PC-9 (cell line): ENCODE measurements at places on chromosomes 6 and 20. TPM values are rescaled to one million over a fixed set of nuclear protein-coding genes. Genes with fewer than 3 reads are reported as not detected.

- H3K4me1 ChIP-seq, result peaks cover 28% of the 10 kb centered on the region
- H3K4me3 ChIP-seq, result no peak overlapping the region
- no peaks in the 10 kb centered on the region for H3K36me3 ChIP-seq
Measured at GRCh38 chr20:33526769-33527168, 36.9 kb downstream of the CBFA2T2 start.

DNA sequence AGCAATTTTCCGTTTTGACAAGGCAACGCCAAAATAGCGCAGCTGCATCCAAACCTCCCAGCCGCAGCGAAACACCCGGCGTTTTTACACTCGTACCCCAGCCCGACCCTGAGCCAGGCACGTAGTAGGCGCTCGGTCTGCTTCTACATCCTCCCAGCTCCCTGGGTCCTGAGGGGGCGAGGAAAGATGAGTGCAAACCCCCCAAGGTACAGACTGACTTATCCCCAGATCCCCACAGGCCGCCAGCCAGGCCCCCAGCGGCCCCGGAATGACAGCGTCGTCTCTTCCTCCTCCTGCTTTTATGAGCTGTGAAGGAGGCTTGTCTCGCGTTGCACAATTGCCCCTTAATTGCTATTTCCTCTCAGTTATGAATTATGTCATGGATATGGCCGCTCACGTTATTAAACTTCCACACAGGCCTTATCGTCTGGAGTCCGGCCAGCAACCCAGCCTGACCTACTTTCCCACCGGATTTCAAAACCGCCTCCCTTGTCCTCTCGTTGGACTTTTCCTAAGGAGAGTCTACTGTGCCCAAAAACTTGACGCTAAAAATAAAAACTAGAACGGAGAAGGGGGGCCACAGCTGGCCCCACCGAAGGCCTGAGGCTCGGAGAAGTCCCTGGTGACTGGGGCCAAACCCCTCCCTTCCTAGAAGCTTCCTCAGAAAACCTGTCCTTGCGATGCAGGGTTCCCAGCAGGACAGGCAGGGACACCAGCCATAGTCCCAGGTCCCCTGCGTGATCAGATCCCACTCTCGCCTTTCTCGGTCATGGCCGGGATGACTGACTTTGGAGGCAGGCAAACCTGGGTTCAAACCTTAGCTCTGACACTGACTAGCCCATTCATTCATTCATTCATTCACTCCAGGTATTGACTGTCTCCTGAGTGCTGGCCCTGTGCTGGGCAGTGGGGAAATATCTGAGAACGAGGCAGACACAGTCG lies 130.9 kb upstream of the PTPN1 start:
- H3K4me1 ChIP-seq, result peaks cover 47% of the 10 kb centered on the region
- no peak overlapping the region for H3K27ac ChIP-seq
- H3K36me3 ChIP-seq, result no peaks in the 10 kb centered on the region

- H3K4me1 ChIP-seq, result no peaks in the 10 kb centered on the region
- H3K36me3 ChIP-seq, result no peaks in the 10 kb centered on the region
- no peak for DNase-seq
- no peak overlapping the region for H3K27ac ChIP-seq
- H3K4me3 ChIP-seq, result no peak overlapping the region
- peaks cover 99% of the 10 kb centered on the region for H3K27me3 ChIP-seq
Measured at GRCh38 chr20:57579898-57580447, 19.1 kb downstream of the PCK1 start.

DNA sequence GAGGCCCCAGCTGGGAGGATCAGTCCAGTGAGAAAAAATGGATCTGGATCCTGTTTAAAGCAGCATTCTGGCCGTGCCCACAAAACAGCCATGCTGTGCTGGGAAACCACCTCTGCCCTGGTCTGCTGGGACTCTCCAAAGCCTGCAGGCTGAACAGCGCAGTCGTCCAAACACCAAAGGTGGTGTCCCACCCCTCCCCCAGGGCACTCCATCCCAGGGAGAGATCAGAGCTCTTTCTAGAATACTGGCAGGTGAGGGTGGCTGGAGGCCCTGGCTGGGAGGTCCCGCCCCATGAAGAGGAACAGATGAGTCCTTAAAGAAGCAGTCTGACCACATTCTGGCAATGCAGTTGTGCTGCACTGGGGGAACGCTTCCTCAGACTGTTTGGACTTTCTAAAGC lies 84.6 kb downstream of the MRAP2 start:
- no peak for DNase-seq
- H3K27me3 ChIP-seq, result no peaks in the 10 kb centered on the region
- no peaks in the 10 kb centered on the region for H3K36me3 ChIP-seq
- H3K4me3 ChIP-seq, result no peak overlapping the region
- H3K4me1 ChIP-seq, result no peaks in the 10 kb centered on the region
- no peak overlapping the region for H3K27ac ChIP-seq

- no peak for DNase-seq
- H3K4me3 ChIP-seq, result no peak overlapping the region
- H3K27ac ChIP-seq, result no peak overlapping the region
- no peaks in the 10 kb centered on the region for H3K4me1 ChIP-seq
Measured at GRCh38 chr6:110731196-110731595, 84.1 kb downstream of the CDK19 start.

DNA sequence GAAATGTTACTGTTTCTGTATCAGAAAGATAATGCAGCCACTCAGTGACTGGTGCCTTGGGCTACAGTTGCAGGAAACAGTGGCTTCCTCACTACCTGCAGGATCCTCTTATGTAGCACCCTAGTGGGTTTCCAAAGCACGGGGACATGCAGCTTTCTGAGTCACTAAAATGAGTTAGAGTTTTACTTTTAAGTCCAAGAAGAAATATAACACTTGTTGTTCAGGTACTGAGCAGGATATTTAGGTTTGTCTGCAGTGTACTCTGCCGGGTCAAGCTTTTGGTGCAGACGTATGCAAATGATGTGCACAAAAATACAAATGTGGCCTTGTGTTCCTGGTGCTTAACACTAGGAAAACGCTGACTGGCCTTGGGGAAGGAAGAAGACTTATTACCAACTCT lies 22.0 kb downstream of the ACSS1 start:
- no peaks in the 10 kb centered on the region for H3K27me3 ChIP-seq
- no peak for DNase-seq
- H3K4me1 ChIP-seq, result peaks cover 11% of the 10 kb centered on the region; the same call in 1 of the 2 replicates
- no peak overlapping the region for H3K4me3 ChIP-seq

DNA sequence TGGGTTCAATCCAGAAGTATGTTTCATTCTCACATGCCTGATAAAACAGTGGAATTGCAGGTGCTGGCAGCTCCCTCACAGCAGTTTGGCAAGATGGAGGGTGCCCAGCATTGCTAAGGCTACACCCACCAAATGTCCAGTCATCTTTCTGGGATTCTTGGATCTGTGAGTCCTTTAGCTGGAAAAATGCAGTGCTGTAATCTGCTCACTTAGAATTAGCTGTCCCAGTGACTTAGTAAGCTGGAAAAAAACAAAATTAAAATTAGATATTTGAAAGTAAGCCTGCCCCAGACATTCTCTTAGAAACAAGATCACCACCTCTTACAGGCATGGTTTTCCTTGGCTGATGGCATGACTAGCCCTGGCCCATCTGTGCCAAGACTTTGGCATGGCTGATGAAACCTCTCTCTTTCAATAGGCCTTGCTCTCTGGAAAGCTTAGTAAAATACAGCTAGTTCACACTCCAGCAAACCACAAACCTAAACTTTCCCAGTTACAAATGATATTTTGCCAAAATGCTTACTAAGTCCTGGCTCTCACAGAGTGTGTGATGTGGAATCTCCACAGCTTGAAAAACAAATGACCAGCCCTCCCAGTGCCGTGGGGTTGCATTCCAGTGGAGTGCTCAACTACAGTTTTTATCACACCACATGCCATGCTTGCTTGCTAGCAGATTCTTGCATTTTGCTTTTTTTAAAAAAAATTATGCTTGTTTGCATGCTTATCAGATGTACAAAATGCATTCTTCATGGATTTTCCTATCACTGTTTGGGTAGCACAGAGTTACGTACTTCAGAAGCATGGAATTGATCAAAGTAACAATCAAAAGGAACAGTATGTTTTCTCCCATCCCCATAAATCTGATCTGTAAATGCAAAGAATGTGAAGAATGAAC lies 261.5 kb downstream of the EYA4 start:
- H3K36me3 ChIP-seq, result no peaks in the 10 kb centered on the region
- H3K4me3 ChIP-seq, result no peak overlapping the region
- H3K27ac ChIP-seq, result no peak overlapping the region
- DNase-seq, result peak; percentile 8

- no peaks in the 10 kb centered on the region for H3K27me3 ChIP-seq
- no peaks in the 10 kb centered on the region for H3K36me3 ChIP-seq
- H3K4me1 ChIP-seq, result peaks cover 28% of the 10 kb centered on the region
- no peak overlapping the region for H3K4me3 ChIP-seq
Measured at GRCh38 chr20:48489046-48489463, 338.7 kb downstream of the PREX1 start.

GRCh38 chr6:119312875-119313338 lies 36.7 kb downstream of the MAN1A1 start:
- no peaks in the 10 kb centered on the region for H3K27me3 ChIP-seq
- no peak overlapping the region for H3K27ac ChIP-seq
- no peak for DNase-seq

Gene GABRR2
- total RNA-seq, result 0.52 TPM in 1 of 2 replicates, not detected in the other

Gene BPIFB4
- total RNA-seq, result not detected in 2 replicates

Gene ECT2L
- total RNA-seq, result not detected in 2 replicates

Gene XRN2
- 70.4 and 78.3 TPM in 2 replicates for total RNA-seq

DNA sequence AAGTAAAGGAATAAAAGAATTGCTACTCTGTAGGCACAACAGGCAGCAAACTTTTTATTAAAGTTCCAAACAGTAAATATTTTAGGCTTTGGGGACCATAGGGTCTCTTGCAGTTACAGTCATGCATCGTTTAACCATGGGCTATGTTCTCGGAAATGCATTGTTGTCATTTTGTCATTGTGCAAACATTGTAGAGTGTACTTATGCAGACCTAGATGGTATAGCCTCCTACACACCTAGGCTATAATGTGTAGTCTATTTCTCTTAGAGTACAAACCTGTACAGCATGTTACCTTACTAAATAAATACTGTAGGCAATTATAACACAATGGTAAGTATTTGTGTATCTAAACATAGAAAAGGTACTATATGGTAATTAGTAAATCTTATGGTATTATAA lies 54.7 kb downstream of the CDS2 start:
- DNase-seq, result no peak
- H3K27me3 ChIP-seq, result no peaks in the 10 kb centered on the region
- H3K4me3 ChIP-seq, result no peak overlapping the region
- H3K27ac ChIP-seq, result no peak overlapping the region
- peaks cover 10% of the 10 kb centered on the region; the same call in 1 of the 2 replicates for H3K36me3 ChIP-seq
- no peaks in the 10 kb centered on the region for H3K4me1 ChIP-seq

Gene UBD
- total RNA-seq, result not detected in 2 replicates

Gene MUC22
- not detected in 2 replicates for total RNA-seq

Gene MUCL3
- not detected in 2 replicates for total RNA-seq

DNA sequence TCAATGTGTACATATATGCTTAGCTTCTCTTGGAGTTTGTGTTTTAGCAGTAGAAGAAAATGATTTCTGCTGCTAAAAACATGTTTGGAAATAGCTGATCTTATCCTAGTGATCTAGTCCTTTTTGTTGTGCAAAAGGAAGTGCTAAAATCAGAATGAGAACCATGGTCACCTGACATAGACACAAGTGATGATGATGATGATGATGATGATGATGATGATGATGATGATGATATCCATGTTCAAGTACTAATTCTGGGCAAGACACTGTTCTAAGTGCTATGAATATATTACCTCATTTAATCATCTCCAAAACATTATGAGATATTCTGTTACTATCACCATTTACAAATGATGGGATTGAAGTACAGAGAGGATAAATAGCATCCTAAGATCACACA lies 79.8 kb downstream of the ANKEF1 start:
- H3K27ac ChIP-seq, result no peak overlapping the region
- H3K4me1 ChIP-seq, result no peaks in the 10 kb centered on the region
- no peak overlapping the region for H3K4me3 ChIP-seq
- no peak for DNase-seq
- H3K27me3 ChIP-seq, result no peaks in the 10 kb centered on the region

GRCh38 chr6:43891072-43891870 lies 121.3 kb downstream of the VEGFA start:
- DNase-seq, result no peak
- H3K27ac ChIP-seq, result no peak overlapping the region
- no peak overlapping the region for H3K4me3 ChIP-seq
- peaks cover 14% of the 10 kb centered on the region for H3K4me1 ChIP-seq
- H3K36me3 ChIP-seq, result no peaks in the 10 kb centered on the region
- no peaks in the 10 kb centered on the region for H3K27me3 ChIP-seq

- H3K4me3 ChIP-seq, result no peak overlapping the region
- H3K27me3 ChIP-seq, result no peaks in the 10 kb centered on the region
- no peaks in the 10 kb centered on the region for H3K36me3 ChIP-seq
- no peak overlapping the region for H3K27ac ChIP-seq
Measured at GRCh38 chr6:140670021-140670420, 1295.6 kb upstream of the CITED2 start.

GRCh38 chr20:10369723-10370090 lies 64.3 kb downstream of the MKKS start:
- no peak overlapping the region for H3K4me3 ChIP-seq
- DNase-seq, result peak; percentile 41
- H3K27ac ChIP-seq, result no peak overlapping the region
- H3K4me1 ChIP-seq, result peaks cover 17% of the 10 kb centered on the region
- H3K27me3 ChIP-seq, result no peaks in the 10 kb centered on the region
- H3K36me3 ChIP-seq, result no peaks in the 10 kb centered on the region

Gene C20orf141
- not detected in 2 replicates for total RNA-seq

Gene RSPO4
- not detected in 2 replicates for total RNA-seq

GRCh38 chr6:6328451-6328850 lies 8.0 kb upstream of the F13A1 start:
- no peak for DNase-seq
- H3K27me3 ChIP-seq, result peaks cover 25% of the 10 kb centered on the region
- no peak overlapping the region for H3K4me3 ChIP-seq
- no peaks in the 10 kb centered on the region for H3K4me1 ChIP-seq

Gene GJA1
- total RNA-seq, result 0.20 TPM in 1 of 2 replicates, not detected in the other

Gene SLC25A27
- 25.0 and 27.1 TPM in 2 replicates for total RNA-seq

Gene CLVS2
- not detected in 2 replicates for total RNA-seq

- H3K27me3 ChIP-seq, result no peaks in the 10 kb centered on the region
- H3K4me3 ChIP-seq, result no peak overlapping the region
- no peak for DNase-seq
- H3K36me3 ChIP-seq, result no peaks in the 10 kb centered on the region
Measured at GRCh38 chr6:82711971-82712370, 348.4 kb downstream of the TPBG start.
